ENCODE measurements at places on chromosomes 13 and 19.

- DNase-seq = no peak
These were observed 62.0 kb downstream of the RFX2 start for GRCh38 chr19:6048348-6048747.

DNA sequence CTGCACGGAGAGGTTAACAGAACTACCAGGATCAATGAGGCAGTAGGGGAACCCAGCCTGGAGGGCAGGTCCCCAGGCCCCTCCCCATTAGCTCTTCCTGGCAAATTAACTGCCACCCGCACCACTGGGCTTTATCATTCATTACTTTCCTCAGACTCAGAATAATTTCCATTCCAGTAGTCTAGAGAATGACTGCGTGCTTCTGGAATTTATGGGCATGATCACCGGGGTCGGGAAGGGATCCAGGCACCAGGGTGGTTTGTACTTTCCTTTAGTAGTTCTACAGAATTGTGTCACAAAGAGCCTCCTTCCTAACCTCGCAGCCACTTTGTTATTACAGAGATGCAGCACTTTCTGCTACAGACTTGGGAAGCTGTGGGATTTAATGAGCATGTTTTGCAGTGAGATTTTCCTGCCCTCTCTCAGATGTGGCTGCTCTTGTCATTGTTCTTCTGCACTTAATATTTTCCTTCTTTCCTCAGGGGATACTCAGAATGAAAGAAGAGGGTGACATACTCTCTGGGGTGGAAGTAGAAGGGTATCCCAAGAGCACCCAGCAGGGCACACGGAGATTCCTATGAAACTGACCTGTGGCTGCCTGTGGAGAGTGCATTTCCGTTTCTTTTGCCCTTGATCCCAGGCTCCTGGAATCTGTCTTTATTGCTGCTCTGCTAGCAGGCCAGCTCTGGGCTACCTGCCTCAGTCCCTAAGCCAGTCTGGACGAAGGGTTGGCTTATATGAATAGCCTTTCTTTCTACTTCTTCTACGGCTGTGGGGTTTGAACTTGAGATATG lies 285.0 kb upstream of the SLC10A2 start:
- DNase-seq = no peak

GRCh38 chr13:57375876-57376275 lies 208.9 kb downstream of the PRR20E start:
- no peak for DNase-seq

DNA sequence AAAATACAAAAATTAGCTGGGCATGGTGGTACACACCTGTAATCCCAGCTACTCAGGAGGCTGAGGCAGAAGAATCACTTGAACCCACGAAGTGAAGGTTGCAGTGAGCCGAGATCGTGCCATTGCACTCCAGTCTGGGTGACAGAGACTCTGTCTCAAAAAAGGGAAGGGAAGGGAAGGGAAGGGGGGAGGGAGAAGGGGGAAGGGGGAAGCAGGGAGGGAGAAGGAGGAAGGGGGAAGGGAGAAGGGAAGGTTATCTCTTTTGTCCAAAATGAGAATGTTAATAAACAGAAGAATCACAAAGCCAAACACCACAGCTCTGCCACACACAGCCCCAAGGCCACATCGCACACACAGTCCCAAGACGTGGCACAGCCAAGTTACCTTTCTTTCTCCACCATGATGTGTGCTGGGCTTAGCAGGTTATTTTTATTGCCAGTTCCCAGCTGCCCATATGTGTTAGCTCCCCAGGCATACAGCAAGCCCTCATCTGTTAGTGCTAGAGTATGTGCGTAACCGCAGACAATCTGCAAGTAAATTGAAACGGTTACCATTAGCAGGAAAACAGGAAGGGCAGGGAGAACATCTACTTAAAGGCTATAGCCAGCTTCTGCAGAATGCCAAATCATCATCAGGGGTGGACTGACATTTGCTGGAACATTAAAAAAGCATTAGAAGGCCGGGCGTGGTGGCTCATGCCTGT lies 34.3 kb downstream of the RCBTB1 start:
- DNase-seq = no peak

GRCh38 chr19:40331052-40331451 lies 17.1 kb downstream of the C19orf47 start:
- DNase-seq = no peak

- no peak for DNase-seq
These were observed 294.5 kb upstream of the NBEA start for GRCh38 chr13:34647379-34648150.

DNA sequence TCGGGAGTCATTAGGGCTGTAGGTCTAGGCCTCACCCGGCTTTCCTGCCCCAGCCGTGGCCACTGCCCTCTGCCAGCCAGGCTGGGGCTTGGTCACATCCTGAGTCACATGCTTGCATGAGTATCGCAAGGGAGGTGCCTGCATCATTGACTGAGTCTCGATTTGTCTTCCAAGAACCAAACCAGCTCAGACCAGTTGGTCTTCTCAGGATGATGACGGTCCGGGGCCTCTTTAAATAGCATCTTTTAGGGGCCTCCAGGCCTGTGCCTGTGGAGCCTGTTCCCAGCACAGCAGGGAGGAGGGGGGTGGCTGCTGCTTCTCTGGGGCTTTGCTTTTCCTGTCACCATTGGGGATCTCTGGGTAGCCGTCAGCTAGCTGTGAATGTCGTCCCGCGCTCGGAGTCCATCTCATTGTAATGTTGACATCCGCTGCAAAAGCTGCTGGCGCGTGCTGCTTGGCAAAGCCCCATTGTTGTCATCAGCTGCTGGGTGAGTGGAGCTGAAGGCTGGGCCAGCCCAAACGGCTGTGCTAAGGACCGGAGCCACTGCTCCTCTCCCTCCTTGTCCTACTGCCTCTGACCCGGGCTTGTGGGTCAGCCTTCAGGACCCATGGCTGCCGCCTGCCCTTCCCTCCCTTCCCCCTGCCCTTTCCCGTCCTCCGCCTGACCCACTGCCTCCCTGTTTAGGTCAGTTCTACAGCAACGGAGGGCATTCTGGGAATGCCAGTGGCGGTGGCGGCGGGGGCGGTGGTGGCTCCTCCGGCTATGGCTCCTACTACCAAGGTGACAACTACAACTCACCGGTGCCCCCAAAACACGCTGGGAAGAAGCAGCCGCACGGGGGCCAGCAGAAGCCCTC lies 14.3 kb upstream of the QTRT1 start:
- no peak for DNase-seq

DNA sequence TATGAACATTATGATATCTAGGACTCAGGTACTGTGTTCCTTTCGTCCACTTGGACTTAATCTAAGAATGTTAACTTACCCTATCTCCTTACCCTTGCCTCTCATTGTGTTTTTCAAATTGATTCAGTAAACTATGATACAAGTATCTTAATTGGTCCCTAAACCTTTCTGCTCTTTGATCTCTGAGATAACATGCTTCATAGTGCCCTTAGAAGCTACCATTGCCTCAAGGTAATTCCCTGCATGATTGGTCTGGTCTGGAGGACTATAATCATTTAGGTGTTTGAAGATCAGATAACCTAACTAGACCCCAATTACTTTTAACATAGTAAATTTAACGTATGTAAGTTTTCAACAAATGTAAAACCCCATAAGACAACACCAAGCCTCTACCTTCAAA lies 169.9 kb upstream of the NBEA start:
- no peak for DNase-seq

- DNase-seq = no peak
These were observed 95.1 kb downstream of the SLC7A1 start for GRCh38 chr13:29500386-29500785.

DNA sequence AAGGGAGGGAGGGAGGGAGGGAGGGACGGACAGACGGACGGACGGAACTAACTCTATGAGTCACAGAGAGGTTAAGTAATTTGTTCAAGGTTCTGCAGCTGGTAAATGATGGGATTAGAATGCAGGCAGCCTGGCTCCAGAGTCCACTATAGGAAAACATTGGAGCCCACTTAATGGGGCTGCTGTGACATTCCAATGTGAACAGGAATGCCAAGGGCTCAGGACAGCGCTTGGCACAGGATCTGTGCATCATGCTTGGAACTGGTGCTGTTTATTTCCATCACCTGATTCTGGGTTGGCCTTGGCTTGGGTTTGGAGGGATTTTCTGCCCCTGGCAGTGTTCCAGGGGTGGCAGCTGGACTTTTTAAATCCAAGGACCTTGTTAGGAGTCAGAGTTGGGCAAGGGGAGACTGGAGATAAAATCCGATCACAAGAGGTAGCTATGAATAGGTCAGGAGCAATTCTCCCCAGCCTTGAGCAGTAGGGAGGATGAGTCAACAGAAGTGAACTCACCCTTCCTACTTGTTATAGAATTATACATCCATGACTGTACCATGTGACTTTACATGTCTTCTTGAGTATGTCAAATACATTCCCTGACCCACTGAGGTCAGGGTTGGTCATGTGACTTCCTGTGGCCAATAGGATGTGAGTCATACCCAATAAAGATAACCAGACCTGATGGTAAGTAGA lies 7.8 kb upstream of the HIF3A start:
- peak; percentile 44 for DNase-seq

- peak; percentile 64 for DNase-seq
These were observed 111.0 kb downstream of the KCTD12 start for GRCh38 chr13:76775088-76775740.

DNA sequence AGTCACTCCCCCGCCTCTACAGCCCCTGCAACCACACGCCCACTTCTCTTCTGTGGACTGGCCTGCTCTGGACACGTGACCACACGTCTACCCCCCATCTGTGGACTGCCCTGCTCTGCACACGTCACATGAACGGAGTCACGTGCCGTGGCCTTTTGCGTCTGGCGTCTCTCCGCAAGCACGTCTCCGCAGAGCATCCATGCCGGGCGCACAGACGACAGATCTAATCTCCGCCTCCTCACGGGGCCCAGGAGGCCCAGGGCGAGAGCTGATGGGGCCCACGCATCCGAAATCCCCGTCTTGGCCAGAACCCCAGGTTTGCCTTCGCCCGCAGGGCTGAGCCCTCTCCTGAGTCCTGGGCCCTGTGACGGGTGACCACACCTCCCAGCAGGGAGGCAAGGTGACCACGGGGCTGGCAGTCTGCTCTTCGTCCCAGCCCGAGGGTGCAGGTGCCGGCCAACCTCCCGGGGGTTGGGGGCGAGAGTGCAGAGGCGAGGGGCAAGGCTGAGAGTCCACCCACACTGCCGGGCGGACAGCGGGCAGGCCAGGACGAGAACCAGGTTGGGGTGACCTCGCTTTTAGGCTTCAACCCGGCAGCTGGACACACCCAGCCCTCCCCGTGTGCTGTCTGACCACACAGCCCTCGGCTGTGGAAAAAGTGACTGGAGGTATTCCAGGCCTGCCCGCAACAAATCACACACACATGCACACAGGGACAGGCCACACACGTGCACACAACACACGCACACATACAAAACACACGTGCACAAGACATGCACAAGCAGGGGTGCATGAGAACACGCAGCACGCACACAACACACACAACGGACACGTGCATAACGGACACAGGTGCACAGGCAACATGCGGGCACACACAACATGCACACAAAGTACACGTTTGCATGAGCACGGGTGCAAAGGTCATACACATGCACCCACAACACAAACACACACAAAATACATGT lies 3.9 kb downstream of the SBNO2 start:
- peak; percentile 65 for DNase-seq

DNA sequence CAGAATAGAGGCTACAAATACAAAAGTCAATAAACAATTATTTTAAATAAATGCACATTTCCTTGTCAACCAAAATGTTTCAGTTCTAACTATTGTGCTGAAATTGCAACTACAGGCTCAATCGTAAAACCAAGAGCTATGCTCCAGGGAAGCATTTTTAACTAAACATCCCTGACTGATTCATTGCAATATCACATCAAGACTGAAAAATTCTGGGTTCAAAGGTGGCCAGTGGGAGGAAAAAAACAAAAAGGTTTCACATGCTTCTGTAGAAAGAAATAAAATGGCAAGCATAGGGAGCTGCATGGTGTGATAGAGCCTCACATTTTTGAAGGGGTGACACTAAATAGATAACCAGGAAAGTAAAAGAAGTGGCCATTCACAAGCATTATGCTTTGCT lies 862.8 kb downstream of the PCDH9 start:
- no peak for DNase-seq

DNA sequence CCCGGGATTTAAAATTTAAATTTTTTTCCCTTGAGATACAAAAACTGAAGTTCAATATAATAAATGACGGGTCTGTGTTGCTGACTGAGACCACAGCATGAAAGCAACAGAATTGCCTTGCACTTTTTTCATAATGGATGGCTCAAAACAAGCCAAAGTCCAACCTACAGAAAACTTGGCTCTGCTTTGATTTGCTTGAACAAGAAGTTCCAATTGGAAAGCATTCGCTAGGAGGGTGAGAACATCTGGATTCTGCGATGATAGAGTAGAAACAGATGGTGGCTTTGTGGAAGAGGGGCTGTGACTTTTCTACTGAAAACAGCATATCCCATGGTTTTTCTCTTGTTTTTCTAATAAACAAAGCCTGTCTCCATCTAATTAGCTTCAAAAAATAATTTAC lies 46.4 kb downstream of the THSD1 start:
- DNase-seq = peak; percentile 98

- DNase-seq = no peak
These were observed 729 bp downstream of the STK11 start for GRCh38 chr19:1206150-1206863.

DNA sequence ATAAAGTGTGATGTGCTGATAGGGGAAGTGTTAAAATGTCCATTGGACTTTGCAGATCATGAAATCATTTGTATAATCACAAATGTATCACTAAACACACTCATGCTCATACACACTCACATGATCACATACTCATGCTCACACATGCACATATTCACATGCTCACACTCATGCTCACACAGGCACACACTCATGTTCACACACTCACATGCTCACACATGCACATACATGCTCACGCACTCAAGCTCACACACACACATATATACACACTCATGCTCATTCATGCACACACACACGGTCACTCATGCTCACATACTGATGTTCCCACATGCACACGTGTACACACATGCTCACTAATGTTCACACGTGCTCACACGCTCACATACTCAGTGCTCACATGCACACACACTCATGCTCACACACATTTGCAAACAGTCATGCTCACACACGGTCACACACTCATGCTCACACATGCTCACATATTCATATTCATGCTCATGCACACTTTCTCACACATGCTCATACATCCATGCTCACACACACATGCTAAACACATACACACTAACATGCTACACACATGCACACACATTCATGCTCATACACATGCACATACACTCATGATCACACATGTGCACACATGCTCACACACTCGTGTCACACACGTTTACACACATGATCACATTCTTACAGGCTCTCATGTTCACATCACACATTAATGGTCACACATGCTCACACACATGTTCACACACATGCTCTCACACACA lies 116.7 kb upstream of the GJB6 start:
- DNase-seq = no peak

DNA sequence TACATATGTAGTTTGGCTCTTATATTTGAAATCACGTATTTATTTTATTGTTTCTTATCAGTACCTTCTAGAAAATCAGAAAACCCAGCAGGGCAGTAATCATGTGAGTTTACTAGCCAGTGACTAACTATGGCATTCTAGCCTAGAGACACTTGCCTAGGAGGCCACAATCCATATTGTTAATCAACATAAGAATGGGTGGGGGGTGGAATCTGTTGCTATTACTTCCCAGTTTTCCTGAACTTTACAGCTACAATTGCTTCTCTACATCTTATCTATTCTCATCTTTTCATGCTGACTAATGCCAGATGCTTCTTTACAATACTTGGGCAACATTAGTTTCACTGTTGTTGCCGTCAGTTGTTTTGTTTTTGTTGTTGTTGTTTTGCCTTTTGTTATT lies 18.7 kb upstream of the ATXN8OS start:
- DNase-seq = no peak

- DNase-seq = no peak
These were observed 130.1 kb downstream of the KLF12 start for GRCh38 chr13:74004109-74004508.

All from lung (tissue), 17 donors.